Brain (organoid and tissue), 16 donors: ENCODE measurements at places on chromosomes 4 and X. TPM values are rescaled to one million over a fixed set of nuclear protein-coding genes. Genes with fewer than 3 reads are reported as not detected.
A peak's percentile ranks its signal among the peaks of the same experiment; 100 is the strongest.

TMEM31 gene
- 1.2 TPM for polyA plus RNA-seq

ETDB gene
- polyA plus RNA-seq = not detected

TCEAL6 gene
- polyA plus RNA-seq = 66.4 TPM

- DNase-seq = no peak
Observed at GRCh38 chr4:176840166-176840565, 47.4 kb upstream of the VEGFC start.

- no peak for DNase-seq
Observed at GRCh38 chr4:84954982-84955567, 11.4 kb downstream of the WDFY3 start.

DNA sequence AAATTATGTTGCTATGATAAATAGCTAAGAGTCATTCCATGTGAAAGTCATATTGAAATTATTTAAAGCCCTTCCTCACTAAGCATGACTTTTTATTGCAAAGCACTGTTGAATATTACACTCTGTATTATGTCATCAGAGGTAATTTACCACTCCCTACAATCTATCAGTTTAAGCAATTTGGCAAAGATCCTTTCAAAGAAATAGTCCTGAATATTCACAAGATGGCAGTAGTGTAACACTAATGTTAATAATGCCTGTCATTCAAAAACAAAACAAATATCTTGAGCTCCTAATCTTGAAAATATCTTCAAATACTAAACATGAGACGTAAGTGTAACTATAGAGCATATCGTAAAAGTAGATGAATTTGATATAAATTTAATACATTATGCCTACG is 208.6 kb upstream of the TECRL start:
- peak; percentile 55 for DNase-seq

- DNase-seq = no peak
Observed at GRCh38 chr4:187668526-187669082, 327.0 kb upstream of the ZFP42 start.

GRCh38 chr4:110104661-110105060 is 93.8 kb downstream of the ELOVL6 start:
- peak; percentile 71 for DNase-seq

GRCh38 chrX:40107291-40108161 is 9.8 kb upstream of the BCOR start:
- peak; percentile 52 for DNase-seq

DNA sequence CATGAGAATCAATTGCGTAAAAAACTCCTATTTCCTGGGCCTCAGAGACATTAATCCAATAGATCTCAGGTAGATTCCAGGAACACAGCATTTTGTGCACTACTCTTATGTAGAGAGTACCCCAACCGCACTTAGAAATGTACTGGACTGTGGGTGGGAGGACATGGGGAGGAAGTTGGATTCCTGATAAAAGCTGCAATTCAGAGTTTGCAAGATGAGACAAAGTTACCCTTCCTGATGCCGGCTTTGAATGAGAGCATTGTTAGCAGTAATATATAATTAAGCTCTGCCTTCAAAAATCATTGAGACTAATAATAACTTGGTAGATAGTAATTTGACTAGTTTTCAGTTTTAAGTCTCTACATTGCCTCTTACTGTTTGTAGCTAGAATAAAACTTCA is 323.3 kb upstream of the GALNT7 start:
- DNase-seq = no peak
